ENCODE measurements at places on chromosomes 6 and 20.

GRCh38 chr20:64069614-64070243 is 6.7 kb downstream of the TCEA2 start:
- DNase-seq = no peak
- H3K36me3 ChIP-seq = no peaks in the 10 kb centered on the region
- peaks cover 15% of the 10 kb centered on the region for H3K4me1 ChIP-seq
- H3K27ac ChIP-seq = no peak overlapping the region
- H3K4me3 ChIP-seq = no peak overlapping the region

DNA sequence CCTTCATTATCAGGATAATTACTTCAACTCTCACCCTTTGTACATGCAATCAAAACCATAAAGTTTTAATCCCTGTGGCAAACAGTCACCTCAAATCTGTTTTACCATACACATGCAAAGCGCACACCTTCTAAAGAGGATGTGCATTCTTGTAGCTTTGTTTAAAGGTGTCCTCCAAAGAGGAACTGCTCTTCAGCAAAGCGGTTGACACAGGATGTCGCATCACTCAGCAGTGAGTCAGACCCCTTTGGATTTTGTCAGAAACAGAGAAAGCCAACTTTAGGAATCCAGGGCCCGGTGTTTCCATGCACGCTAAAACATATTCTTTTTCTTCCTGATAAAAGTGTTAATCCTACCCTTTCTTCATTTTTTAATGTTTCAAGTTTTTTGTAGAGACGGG is 268.3 kb upstream of the ARID1B start:
- no peaks in the 10 kb centered on the region for H3K36me3 ChIP-seq
- no peak overlapping the region for H3K27ac ChIP-seq
- no peaks in the 10 kb centered on the region for H3K4me1 ChIP-seq
- no peak overlapping the region for H3K4me3 ChIP-seq

GRCh38 chr6:162964488-162965140 is 236.8 kb downstream of the PACRG start:
- no peaks in the 10 kb centered on the region for H3K36me3 ChIP-seq
- H3K4me3 ChIP-seq = no peak overlapping the region
- DNase-seq = no peak
- no peaks in the 10 kb centered on the region for H3K4me1 ChIP-seq
- no peak overlapping the region for H3K27ac ChIP-seq

GRCh38 chr6:5778317-5778857 is 228.3 kb downstream of the NRN1 start:
- no peaks in the 10 kb centered on the region for H3K4me1 ChIP-seq
- no peak overlapping the region for H3K27ac ChIP-seq
- H3K4me3 ChIP-seq = no peak overlapping the region
- DNase-seq = no peak

DNA sequence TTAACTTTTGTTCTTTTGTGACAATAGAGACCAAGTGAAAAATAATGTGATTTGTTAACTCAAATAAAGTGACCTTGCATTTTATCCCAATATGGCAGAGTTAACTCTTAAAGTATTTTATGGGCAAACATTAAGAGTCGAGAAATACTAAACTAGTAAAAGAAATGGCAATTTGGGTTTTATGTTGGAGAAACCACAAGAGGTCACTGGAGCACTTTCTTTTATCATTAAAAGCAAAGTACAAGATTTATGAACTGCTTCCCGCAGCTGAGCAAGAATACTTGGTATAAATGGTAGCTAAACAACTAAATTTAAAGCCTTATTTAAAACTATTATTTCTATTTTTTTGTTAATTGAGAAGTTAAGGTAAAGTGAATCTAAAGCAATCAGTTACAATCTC is 33.5 kb upstream of the MCM9 start:
- H3K36me3 ChIP-seq = no peaks in the 10 kb centered on the region
- DNase-seq = peak; percentile 22
- H3K27ac ChIP-seq = no peak overlapping the region
- no peak overlapping the region for H3K4me3 ChIP-seq

- peak; percentile 8 for DNase-seq
- H3K36me3 ChIP-seq = no peaks in the 10 kb centered on the region
- H3K27ac ChIP-seq = no peak overlapping the region
- H3K4me1 ChIP-seq = peaks cover 3% of the 10 kb centered on the region
- H3K4me3 ChIP-seq = no peak overlapping the region
Measured at GRCh38 chr6:129500958-129501739, 208.8 kb downstream of the ARHGAP18 start.

DNA sequence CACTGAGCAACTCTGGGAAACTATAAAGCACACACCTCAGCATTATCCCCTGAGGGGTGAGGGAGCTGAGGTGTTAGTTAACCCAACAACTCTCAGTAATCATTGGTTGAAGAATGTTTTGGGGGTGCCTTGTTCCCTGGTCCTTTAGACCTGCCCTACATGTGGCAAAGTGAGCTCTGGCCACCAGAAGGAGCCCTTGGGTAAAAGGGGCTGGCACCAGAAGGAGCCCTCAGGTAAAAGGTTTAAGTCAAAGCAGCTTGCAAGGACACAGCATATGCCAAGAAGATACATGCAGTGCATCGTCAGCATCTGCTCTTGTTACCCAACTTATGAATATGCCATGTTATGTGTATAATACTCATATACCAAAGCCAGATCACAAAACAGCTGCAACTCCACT is 1081.7 kb downstream of the KIF16B start:
- no peaks in the 10 kb centered on the region for H3K4me1 ChIP-seq
- no peaks in the 10 kb centered on the region for H3K27me3 ChIP-seq
- no peak overlapping the region for H3K4me3 ChIP-seq
- no peak for DNase-seq
- H3K27ac ChIP-seq = no peak overlapping the region

GRCh38 chr6:4794140-4794707 is 18.0 kb downstream of the CDYL start:
- DNase-seq = no peak
- no peaks in the 10 kb centered on the region for H3K27me3 ChIP-seq
- peak overlapping the region; percentile 20 for H3K27ac ChIP-seq
- H3K4me3 ChIP-seq = no peak overlapping the region
- peaks cover 8% of the 10 kb centered on the region for H3K4me1 ChIP-seq

DNA sequence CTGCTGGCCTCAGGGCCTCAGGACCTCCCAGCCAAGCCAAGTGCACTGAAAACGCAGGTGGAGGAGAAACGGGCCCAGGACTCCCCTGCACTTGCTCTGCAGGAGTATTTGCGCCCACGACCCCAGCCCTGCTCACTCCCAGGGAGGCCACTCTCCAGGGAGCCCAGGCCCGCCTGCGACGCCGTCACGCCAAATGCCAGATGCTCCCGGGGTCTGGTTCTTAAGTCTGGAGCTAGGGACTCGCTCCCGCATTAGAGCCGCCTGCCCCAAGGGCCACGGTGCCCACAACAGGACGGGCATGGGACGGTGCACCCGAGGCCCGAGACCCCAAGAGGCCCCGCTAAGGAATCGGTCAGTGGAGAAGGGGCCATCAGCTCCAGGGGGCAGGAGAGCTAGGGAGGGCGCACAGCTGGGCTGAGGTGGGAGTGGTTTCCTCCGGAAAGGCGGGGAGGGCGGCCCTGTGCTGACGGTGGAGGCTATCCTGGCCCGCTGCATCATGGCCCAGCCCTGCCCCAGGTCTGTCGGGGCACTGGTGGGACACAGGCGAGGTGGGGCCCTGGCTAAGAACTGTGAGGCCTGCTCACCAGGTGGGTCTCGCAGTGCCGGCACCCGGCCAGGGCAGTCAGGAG is 44.1 kb upstream of the CHRNA4 start:
- no peaks in the 10 kb centered on the region for H3K27me3 ChIP-seq
- peaks cover 11% of the 10 kb centered on the region for H3K4me1 ChIP-seq
- H3K36me3 ChIP-seq = no peaks in the 10 kb centered on the region
- DNase-seq = no peak

DNA sequence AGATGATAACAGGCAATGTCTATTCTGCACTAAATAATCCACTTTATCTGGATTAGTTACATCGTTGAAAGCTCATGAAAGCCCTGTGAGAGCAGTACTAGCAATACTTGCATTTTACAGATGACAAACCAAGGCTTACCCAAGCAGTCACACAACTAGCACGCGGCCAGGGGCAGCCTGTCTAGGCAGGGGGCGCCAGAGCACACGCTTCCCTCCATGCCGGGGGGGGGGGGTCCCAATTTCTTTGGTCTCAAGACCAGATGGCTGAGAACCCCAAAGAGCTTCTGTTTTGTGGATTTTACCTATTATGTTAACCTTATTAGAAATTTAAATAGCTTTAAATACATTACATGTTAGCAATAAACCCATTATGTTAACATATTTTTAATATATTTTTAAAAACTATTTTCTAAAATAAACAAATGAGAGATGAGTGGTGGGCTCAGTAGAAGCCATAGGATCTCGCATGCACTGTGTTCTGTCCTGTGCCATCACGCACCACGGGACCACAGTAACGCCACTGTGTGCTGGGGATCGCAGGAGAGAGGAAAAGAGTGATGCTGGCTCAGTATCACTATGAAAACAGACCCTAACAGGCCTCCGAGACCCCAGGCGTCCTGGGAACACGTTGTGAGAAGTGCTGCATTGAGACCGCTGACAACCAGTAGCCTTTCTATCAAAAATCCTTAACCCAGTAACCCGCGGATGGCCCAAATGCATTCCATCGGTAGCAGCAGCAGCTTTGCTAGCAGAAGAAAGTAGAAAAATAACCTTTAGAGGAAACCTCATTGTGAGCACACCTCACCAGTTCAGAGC is 5.3 kb upstream of the PRR18 start:
- no peaks in the 10 kb centered on the region for H3K27me3 ChIP-seq
- H3K4me1 ChIP-seq = no peaks in the 10 kb centered on the region
- no peaks in the 10 kb centered on the region for H3K36me3 ChIP-seq

DNA sequence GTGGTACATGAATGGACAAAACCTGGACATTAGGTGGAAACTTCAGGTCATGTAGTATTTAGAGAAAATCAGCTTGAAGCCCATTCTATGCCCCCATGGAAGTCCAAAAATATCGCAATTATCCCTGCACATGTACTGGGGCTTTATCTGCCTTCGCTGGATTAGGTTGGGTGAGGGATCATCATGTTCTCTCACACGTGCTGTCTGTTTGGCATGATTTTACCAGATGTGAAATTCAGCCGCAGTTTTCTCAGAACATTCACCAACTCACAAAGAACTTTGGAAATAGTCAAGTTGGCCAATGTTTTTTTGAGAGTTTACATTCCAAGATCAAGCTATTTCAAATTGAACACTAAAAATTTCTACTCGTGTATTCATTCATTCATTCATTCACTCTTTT is 459.8 kb upstream of the CITED2 start:
- H3K27ac ChIP-seq = no peak overlapping the region
- H3K4me3 ChIP-seq = no peak overlapping the region
- no peaks in the 10 kb centered on the region for H3K36me3 ChIP-seq
- no peaks in the 10 kb centered on the region for H3K4me1 ChIP-seq
- no peak for DNase-seq
- H3K27me3 ChIP-seq = no peaks in the 10 kb centered on the region

GRCh38 chr6:57267586-57268293 is 45.6 kb upstream of the RAB23 start:
- H3K36me3 ChIP-seq = no peaks in the 10 kb centered on the region
- no peak overlapping the region for H3K4me3 ChIP-seq

- DNase-seq = no peak
- no peak overlapping the region for H3K4me3 ChIP-seq
- no peaks in the 10 kb centered on the region for H3K36me3 ChIP-seq
- H3K27me3 ChIP-seq = peaks cover 45% of the 10 kb centered on the region
- no peak overlapping the region for H3K27ac ChIP-seq
Measured at GRCh38 chr6:68637782-68638181, 2.7 kb downstream of the ADGRB3 start.

- peaks cover 13% of the 10 kb centered on the region for H3K36me3 ChIP-seq
- H3K4me3 ChIP-seq = peak overlapping the region; percentile 92
- H3K27me3 ChIP-seq = no peaks in the 10 kb centered on the region
- peaks cover 66% of the 10 kb centered on the region for H3K4me1 ChIP-seq
Measured at GRCh38 chr20:50149481-50150254, 3.9 kb downstream of the PEDS1 start.

DNA sequence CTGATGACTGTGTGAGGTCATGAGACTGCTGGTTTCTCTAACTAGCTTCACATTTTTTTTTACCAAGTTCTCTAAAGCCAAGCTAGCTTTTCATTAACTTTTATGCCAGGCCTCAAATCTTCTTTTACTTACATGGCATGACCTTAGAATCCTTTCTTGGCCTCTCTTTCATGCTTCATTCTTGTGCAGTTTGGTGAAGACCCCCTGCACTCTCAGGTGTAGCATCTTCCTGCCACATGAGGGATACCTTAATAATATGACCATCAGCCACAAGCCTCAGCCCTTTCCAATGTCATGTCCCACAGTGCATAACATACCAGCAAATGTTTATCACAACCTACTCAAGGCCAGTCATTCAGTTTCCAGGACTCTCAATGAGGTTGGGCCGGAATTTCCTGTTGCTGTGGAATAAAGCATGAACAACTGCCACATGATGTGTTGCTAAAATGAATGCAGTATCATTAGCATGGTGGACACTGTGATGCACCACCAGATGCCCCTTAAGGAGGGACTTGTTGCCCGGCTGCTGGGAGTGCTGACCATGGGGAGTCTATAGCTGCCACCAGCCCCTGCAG is 72.2 kb downstream of the RIN2 start:
- H3K4me3 ChIP-seq = no peak overlapping the region
- no peak overlapping the region for H3K27ac ChIP-seq
- DNase-seq = no peak
- peaks cover 16% of the 10 kb centered on the region for H3K4me1 ChIP-seq
- no peaks in the 10 kb centered on the region for H3K27me3 ChIP-seq

- H3K4me3 ChIP-seq = peak overlapping the region; percentile 90
- peak overlapping the region; percentile 82 for H3K27ac ChIP-seq
- peaks cover 24% of the 10 kb centered on the region for H3K4me1 ChIP-seq
- H3K36me3 ChIP-seq = peaks cover 4% of the 10 kb centered on the region
Measured at GRCh38 chr20:10671919-10672623, 1.7 kb downstream of the JAG1 start.

DNA sequence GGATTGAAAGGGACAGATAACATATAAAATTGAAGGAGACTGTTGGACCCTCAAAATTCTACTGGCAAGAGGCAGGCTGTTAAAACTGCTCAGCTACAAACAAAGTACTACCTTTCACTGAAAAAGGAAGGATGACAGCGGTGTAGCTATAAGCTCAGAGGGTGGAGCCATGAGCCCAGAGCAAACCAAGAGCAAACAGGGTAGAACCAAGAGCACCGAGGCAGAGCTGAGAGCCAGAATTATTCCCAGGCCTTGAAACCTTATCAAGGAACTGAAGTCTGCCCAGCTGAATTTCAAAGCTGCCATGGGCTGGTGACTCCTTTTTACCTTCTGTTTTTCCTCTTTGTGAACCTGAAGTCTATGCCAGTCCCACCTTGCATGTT is 74.7 kb upstream of the SLC4A11 start:
- H3K4me1 ChIP-seq = no peaks in the 10 kb centered on the region
- H3K36me3 ChIP-seq = no peaks in the 10 kb centered on the region
- no peak for DNase-seq
- H3K4me3 ChIP-seq = no peak overlapping the region
- H3K27me3 ChIP-seq = no peaks in the 10 kb centered on the region

- no peaks in the 10 kb centered on the region for H3K36me3 ChIP-seq
- DNase-seq = no peak
- H3K4me1 ChIP-seq = peaks cover under 1% of the 10 kb centered on the region
- no peak overlapping the region for H3K27ac ChIP-seq
- H3K4me3 ChIP-seq = no peak overlapping the region
Measured at GRCh38 chr20:62507323-62507722, 31.5 kb upstream of the GATA5 start.
